SHP77 (cell line): ENCODE measurements at places on chromosomes 12 and 14.

GRCh38 chr12:95216711-95217376, 423 bp downstream of the FGD6 start:
- DNase-seq = peak; percentile 35

DNA sequence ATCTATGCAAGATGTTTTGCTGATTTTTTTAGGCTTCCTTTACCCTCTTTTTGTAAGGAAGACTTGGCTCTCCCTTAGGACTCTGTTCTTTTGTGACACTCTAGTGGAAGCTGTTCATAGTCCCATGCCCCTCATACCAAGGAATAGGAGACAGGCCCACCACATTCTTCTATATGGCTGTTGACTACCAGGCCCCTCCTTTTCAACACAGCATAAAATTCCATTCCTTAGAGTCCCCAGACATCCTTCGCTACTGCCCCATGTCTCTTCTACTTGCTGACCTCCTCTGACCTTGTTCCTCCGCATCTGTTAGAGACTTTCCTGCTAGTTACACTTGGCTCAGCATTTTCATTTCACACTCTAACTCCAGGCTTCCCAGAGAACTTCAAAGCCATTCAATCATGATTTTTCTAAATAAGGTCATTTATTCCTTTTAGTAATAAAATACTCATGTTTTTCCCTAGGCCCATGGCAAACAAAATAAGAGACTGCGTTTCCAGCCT, 9.7 kb downstream of the PIK3C2G start:
- DNase-seq = no peak

DNA sequence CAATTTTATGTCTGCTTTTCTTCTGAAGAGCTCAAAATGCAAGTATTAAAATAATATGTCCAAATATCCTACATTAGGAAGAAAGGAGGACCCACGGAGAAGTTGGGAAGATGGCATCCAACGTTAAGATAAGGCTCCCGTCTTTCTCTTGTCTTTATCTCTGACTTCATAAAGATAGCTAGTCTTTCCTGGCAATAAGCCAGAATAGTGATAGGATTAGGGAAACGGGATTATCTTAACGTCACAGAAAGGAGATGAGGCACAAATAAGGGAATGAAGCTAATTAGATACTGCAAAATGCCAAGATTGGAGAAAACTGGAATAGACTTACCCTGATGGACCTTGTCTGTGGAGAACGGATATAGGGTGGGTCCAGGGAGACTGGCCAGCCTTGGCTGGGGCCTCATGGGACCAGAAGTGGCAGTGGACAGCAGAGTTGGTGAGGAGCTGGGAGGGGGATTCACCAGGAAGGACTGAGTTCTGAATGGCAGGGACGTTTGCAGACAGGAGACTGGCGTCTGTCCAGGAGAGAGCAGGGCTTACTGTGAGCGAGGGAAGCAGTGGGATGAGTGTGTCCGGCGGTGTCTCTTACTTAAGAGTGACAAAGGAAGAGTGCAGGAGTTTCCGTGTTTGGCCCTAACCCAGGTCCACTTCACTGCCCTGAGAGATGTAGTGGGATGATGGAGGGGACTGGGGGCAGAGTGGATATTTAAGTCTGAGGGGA, 119.9 kb downstream of the CACNA1C start:
- no peak for DNase-seq

- no peak for DNase-seq
These were observed 4.5 kb downstream of the MIPOL1 start for GRCh38 chr14:37202265-37202664.

GRCh38 chr14:100649173-100649519, 61.9 kb upstream of the BEGAIN start:
- no peak for DNase-seq

DNA sequence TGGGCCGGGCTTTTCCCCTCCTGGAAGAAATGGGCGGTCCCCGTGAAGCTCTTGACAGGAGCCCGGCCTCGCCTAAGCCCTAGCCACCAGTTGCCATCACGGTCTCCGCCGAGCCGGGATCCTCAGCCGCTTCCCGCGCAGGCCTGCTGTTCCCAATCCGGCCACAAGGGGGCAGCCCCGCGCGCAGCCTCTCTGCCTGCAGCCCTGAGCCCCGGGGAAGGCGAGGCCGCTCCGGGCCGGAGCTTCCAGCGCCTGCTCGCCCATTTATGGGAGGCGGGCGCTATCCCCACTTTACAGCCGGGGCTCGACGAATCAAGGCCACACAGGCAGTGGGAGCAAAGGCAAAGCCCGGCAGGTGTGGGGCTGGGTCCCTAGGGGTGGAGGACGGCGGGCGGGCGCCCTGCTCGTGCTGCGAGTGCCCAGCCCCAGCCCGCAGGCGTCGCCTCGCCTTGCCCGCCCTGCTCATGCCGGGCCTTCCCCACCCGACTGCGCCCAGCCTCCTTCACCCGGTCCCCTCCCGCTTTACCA, 61.5 kb downstream of the LGMN start:
- peak; percentile 33 for DNase-seq

- no peak for DNase-seq
These were observed 630.5 kb upstream of the USP15 start for GRCh38 chr12:61629702-61630101.
